GM23248 (cell line): ENCODE measurements at places on chromosomes 7 and 10.

- DNase-seq: peak; percentile 97
Observed at GRCh38 chr10:3482200-3482993, 302.6 kb downstream of the KLF6 start.

- no peak for DNase-seq
Observed at GRCh38 chr7:3037259-3037658, 6.4 kb downstream of the CARD11 start.

GRCh38 chr10:126242397-126243260 is 145.6 kb downstream of the ADAM12 start:
- DNase-seq: peak; percentile 93

GRCh38 chr10:58896229-58896628 is 280.2 kb upstream of the PHYHIPL start:
- DNase-seq: no peak

- no peak for DNase-seq
Observed at GRCh38 chr7:127516320-127516719, 69.1 kb downstream of the GCC1 start.

DNA sequence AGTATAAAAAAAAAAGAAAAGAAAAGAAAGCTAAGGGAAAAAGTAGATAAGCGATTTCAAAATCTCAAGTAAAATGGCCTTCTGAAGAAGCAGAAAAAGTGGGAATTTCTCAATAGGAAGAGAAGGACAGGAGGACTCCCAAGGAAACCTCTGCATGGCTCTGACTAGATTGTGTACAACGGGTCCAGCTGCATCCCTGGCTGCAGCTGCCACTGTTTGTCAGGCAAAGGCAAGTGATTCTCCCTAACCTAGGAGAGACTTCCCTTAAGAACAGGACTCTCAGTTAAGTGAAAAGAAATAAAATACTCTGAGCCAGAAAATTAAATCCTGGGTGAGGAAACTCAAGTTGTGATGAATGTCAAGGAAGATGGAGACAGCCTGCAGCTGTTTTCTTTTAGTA is 298.6 kb upstream of the KIAA1217 start:
- DNase-seq: no peak

DNA sequence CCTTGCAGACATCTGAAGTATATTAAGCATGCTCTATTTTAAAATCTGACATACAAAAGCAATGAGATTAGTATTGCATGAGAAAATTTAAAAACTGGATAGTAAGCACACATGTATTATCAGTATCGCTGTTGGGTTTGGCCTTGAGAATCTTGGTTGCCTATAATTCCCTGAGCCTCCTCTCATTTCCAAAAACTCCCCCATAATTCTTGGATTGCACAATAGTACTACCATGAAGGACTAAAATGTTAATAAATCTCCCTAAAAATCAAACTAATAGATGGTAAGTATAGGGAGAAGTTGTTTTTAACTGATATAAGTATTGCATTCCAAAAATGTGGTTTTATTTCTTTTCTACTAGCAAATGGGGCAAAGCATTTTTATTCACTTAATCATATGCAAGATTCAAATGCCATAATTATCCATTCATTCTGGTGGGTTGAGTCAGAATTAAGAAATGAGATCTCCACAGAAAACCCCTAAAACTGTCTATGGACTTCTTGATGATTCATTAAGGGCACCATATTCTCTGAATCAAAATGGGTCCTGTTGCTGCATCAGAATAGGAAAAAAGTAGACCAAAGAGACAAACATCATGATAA is 10.3 kb upstream of the VIM start:
- DNase-seq: peak; percentile 94

GRCh38 chr7:117458977-117459583 is 20.7 kb upstream of the CFTR start:
- DNase-seq: peak; percentile 47

DNA sequence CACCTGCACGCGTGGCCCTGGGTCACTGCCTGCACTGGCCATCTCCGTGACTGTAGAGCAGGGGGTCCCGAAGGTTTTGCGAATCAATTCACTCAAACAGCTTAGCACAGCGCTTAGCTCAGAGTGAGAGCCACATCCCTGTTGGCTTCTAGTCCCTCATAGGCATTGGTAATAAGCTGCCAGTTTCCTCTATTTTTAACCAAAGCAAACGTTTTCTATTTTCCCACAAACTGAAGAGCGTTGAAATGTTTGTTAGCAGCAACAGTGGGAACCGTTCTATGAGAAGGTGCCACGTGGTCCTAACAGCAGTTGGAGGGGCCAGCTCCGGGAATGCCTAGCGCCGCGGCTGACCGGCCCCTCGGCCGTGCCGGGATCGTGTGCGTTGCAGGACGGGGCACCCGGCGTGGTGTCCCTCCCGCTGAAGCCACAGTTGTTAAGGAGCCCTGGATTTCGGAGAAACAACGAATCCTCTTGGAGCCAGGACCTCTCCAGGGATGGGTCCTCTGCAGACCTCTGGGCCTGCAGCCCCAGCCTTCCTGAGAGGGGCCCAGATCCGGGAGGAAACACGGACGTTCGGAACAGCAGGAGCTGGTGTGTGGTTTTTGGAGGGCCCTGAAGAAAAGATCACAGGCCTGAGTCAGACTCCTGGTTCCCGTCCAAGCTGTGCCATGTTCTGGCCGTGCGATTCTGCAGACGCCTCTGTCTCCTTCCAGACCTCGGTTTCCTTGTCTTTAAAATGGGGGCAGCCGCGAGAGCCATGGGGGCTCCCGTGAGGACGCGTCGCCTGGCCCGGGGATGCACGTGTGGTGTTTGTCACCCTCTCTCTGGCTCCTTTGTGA is 40.3 kb downstream of the FAM20C start:
- peak; percentile 93 for DNase-seq

- no peak for DNase-seq
Observed at GRCh38 chr10:70934701-70935100, 46.3 kb upstream of the PCBD1 start.

- DNase-seq: peak; percentile 59
Observed at GRCh38 chr7:109246330-109247077, 676.8 kb downstream of the DNAJB9 start.

DNA sequence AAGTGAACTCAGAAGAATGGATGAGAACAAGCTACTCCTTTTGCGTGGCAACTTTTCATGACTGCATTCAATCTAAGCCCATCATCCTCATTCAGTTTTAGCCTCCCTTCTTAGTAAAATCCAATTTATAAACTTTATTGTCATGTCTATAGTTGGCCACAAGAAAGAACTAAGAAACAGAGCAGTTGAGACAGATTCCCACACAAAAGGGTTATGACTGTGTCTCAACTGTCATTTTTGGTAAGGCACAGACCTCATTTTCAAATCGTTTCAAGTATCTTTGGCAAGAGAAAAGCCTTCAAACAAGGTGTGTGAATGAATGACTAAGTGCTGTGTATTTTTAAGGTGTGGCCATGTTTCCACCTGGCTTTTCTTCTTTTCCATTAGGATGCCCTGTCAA is 84.2 kb upstream of the CREB5 start:
- DNase-seq: no peak

DNA sequence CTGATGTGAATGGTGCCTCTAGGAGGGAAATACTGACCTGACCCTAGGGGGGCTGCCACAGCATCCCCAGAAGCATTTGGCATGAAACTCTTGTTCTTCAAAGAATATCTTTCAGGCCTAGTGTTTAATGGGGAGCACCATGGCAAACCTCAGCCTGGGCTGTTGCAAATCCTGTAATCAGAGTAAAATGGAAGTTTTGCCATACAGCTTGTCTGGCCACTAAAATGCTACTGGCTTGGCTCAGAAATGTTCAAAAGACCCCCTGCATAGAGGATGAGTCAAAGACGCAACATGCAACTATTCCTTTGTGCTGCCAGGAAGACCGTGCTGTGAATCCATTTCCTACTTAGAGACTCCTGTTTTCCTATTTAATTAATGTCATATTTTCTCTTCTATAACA is 26.7 kb downstream of the HECW1 start:
- DNase-seq: peak; percentile 19

DNA sequence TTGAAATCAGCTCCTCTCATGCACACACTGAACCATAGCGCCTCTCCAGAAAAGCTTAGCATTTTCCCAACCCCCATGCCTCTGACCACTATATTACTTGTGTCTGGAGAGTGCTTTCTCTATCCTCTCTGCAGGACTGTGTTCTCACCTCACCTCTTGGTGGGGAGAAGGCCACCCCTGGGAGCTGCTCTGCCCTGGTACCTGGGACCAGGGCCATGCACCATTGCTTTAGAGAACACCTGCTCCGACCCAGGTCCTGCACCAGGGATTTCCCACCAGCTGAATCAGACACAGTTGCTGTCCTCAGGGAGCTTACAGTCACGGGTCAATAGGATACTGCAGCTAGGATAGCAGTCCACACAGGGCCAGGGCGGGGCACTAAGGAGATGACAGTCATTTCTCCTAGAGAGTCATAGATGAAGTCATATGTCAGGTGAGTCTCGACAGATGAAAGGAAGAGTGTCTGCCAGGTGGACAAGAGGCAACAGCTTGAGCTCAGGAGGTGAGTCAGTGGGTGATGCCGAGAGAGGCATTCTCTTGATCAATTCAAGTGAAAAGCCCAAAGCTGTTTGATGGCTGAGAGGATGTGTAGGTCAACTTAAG is 619 bp upstream of the LMTK2 start:
- DNase-seq: no peak

DNA sequence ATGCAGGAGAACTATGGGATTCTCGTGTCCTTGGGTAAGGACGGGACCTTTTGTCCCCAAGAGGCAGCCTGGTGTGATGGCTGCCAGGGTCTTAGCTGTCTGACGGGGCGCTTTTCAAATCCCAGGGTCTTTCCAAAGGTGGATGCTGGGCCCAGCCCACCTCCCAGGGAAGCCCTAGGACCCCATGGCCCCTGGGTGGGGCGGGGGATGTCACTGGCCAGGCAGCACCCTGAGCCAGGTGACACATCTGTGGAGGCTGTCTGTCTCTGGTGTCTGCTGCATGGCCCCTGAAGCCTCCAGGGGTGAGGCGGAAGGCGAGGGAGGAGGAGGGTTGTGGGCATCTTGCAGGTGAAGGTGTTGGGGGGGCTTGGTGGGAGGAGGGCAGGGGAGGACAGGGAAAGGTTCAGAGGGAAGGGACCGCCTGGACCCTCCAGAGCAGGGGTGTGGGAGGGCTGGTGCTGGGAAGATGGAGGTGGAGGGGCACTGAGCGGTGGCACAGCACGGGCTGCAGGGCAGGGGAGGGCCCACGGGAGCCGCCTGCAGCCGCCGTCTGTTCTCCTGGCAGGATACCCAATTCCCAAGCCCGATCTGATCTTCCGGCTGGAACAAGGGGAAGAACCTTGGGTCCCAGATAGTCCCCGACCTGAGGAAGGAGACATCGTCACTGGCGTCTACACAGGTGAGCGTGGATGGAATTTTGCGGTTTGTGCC is 7.0 kb downstream of the ZNF316 start:
- no peak for DNase-seq
